ENCODE measurements at places on chromosomes 5 and 9.

DNA sequence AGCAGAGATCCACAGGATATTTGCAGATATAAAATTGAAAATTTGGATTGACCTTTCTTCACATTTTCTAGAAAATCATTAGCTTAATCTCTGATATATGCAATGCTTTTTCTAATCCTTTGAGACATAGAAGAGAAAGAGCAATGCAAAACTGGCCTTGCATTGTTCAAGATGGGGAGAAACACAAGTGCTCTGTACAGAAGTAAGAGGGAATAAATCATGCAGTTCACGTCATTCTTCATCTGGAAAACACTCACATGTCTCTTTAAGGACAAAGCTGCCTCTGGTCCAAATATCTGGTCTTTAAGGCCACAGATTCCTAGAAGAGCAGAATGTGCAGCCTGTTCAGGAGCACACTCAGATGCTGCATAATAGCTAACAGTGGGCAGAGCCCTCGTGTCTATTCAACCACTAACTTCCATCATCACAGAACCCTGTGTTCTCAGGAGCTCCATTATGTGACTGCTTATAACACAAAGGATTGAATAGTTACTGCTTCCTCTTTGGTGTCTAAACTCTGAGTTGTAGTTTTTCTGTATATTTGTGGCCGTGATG, 277.5 kb downstream of the PLK2 start:
- DNase-seq = no peak

- DNase-seq = no peak
Measured at GRCh38 chr5:23461576-23461975, 45.8 kb upstream of the PRDM9 start.

GRCh38 chr5:170470808-170471404, 32.9 kb upstream of the KCNIP1 start:
- no peak for DNase-seq

DNA sequence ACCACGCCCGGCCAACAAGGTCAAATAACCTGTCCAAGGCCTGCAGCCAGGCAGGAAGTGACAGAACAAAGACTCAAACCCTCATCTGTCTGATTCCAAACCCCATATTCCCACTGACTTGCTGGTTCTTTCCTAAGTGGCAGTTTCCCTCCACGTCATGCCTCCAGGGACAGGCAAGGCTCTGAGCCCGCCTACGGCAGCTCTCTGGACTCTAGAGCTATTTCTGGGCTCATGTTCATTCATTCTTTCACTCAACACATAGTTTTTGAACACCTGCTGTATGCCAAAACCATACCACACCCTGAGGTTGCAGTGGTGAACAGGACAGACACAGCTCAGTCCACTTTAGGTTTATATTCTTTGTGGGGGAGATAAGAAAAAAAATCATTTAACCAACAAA, 5.2 kb upstream of the FBP1 start:
- no peak for DNase-seq

DNA sequence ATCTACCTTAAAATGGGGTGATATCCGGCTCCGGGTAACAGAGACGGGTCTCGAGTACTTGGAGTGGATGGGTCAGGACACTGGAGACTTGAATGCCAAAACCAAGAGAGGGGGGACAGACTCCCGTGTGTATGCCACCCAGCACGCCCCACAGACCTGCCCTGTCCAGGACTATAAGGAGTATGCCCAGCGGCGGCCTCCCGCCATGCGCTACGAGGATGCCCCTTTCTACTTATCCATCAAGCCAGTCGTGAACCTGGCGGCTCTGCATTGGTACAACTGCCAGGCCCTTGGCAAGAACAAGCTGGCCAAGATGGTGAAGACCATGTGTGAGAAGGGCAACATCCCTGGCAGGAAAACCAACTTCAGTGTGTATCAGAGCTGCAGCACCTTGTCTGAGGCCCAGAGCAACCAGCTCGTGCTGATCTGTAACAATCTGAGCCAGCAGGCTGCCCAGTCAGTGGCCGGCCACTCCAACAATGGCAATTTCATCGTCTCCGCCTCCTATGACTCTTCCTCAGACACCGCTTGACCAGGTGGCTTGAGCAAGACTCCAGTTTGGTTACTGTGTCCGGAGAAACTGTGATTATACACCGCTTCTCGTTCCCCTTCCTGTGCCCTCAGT, 99.4 kb downstream of the INIP start:
- no peak for DNase-seq

- no peak for DNase-seq
Measured at GRCh38 chr5:32475334-32476097, 31.0 kb upstream of the ZFR start.

- no peak for DNase-seq
Measured at GRCh38 chr5:54222336-54222735, 88.0 kb downstream of the ARL15 start.

DNA sequence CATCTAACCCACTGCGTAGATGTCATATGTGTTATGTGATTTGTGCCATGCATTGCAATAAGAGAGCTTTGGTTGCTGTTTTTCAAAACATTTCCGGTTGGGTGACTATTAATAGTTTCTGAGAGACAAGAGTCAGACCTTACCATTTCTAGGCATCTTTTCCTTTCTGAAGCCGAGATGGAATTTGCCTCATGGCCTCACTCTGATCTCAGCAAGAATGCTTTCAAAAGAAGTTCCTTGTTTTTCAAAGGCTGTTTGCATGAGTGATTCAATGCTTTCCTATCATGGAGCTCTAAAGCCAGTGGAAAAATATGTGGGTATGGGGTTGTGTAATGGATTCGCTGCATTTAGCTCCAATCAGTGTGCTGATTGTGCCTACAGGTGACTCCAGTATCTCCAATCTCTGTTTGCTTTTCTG, 203.1 kb upstream of the PPP1R2B start:
- DNase-seq = peak; percentile 57

DNA sequence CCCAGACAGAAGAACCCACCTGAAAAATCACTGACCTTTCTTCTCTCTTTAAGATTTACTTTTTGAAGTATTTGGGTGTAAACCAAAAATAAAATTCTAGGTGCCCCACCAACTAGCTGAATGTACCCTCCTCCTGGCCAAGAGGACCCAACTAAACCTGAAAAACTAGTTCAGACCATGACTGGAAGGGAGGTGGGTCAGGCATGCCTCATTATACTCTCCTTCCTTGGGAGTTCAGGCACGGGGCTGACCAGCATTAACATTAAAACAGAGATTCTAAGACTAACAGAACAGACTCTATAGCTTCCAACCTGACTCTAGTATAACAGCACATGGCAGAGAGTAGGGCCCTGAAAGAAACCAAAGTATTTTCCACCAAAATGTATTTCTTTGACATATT, 61.4 kb downstream of the CERT1 start:
- no peak for DNase-seq

- DNase-seq = no peak
Measured at GRCh38 chr9:107945493-107945892, 455.9 kb upstream of the KLF4 start.

- DNase-seq = no peak
Measured at GRCh38 chr9:81585191-81585763, 104.1 kb downstream of the TLE1 start.

DNA sequence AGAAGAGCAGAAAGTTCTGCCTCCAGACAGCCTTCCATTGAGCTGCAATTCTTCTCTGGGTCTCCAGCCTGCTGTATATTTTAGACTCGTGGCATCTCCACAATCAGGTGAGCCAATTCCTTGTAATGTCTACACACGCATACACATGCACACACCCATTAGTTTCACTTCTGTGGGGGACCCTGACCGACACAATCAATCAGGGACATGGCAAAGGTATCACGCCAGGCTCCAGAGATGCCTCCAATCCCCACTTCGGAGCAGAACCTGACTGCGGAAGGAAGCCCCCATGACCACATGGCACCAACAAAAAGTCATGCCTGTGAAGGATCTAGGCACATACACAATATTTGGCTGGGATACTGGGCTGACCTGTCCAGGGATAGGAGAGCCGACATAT, 21.4 kb downstream of the SEMA4D start:
- DNase-seq = no peak

GRCh38 chr5:50846261-50846660, 179.8 kb downstream of the PARP8 start:
- no peak for DNase-seq

DNA sequence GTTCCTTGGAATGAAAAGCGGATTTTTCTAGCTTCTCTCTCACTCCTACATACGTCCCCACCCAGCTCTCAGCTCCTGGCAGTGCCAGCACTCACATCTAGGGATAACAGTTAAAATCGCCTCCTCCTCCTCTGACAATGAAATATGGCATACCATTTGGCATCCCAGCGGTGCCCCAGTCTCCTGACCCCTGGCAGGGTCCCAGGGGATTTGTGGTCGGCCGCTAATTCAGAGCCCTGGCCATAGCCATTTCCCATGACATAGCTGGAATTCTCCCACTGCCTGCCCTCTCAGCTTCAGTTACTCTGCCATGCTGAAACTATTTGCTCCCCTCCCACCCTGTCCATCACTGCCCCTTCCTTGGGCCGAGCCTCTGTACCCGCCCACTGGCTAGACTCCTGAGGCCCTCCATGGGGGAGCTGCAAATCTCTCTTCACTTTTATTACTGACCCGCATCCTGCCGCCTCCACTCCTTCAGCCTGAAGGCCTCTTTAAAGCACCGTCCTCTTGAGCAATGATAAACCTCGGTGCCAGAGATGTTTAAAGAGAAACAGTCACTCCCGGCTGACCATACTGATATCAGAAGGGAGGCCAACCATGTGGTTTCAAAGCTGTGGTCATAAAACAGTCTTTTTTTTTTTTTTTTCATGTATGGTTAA, 139.8 kb downstream of the SLIT3 start:
- peak; percentile 83 for DNase-seq
